ENCODE measurements at places on chromosomes 16 and 17. TPM values are rescaled to one million over a fixed set of nuclear protein-coding genes. Genes with fewer than 3 reads are reported as not detected.
A peak's percentile ranks its signal among the peaks of the same experiment; 100 is the strongest.

- DNase-seq: no peak
Measured at GRCh38 chr17:47800686-47801085, 20.9 kb downstream of the OSBPL7 start.

GRCh38 chr17:8580952-8581658, 49.4 kb downstream of the MYH10 start:
- DNase-seq: no peak

- DNase-seq: no peak
Measured at GRCh38 chr17:47670064-47670463, 20.3 kb downstream of the KPNB1 start.

DNA sequence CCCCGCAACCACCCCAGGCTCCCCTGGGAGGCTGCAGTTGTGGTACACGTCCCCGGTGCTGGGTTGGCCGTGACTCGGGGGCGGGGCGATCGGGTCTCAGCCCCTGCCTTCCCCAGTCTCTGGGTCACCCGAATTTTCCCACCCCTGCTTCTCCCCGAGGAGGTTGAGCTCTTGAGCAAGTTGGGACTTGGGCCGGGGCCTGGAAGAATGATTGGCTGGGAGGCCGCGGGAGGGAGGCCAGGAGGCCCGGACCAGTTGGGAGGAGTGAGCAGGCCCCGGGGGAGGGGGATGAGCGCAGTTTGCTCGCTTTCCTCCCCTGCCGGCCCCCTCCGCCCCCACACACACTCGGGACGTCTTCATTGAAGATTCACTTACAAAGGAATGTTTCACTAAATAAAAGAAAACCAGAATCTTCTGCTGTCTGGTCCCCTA, 4.5 kb upstream of the HEXIM1 start:
- peak; percentile 84 for DNase-seq

- peak; percentile 78 for DNase-seq
Measured at GRCh38 chr17:77308861-77309726, 168.3 kb downstream of the SEC14L1 start.

DNA sequence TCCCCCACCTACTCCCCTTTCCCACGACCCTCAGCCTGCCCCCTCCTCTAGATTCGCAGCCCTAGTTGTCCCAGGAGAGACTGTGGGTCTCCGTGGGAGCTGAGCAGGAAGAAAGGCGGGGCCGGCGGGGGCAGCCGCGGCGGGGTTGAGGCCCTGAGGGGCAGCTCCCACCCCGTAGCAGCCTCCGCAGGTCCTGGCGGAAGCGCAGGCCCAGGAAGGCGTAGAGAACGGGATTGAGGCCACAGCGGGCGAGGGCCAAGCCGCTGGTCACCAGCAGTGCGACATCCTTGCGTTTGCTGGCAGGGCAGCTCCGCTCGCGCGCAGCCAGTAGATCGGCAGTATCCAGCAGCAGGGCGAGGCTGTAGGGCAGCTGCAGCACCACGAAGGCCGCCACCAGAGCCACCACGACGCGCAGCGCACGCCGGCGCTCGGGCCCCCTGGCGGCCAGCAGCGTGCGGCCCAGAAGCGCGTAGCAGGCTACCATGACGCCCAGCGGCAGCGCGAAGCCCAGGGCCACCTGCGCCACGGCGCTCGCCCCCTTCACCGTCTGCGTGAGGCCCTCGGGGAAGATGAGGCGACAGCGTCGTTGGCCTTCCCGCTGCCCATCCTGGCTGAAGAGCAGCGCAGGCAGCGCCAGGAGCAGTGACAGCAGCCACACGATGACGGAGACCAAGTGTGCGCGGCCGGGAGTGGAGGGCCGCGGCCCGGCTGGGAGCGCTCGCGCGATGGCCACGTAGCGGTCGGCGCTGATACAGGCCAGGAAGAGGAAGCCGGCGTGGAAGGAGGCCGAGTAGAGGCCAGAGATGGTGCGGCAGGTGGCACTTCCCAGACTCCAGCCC, 1.9 kb downstream of the CCR10 start:
- peak; percentile 90 for DNase-seq

Gene OXLD1
- total RNA-seq: 26.7 TPM

Gene HOXB7
- 1.2 TPM for total RNA-seq

Gene ADAD2
- total RNA-seq: 0.52 TPM

Data from upper lobe of right lung (tissue), 1 donor.